ENCODE measurements at places on chromosomes 5 and 9.
A peak's percentile ranks its signal among the peaks of the same experiment; 100 is the strongest.

GRCh38 chr9:88447431-88447830 lies 59.2 kb downstream of the SPIN1 start:
- no peak for DNase-seq

DNA sequence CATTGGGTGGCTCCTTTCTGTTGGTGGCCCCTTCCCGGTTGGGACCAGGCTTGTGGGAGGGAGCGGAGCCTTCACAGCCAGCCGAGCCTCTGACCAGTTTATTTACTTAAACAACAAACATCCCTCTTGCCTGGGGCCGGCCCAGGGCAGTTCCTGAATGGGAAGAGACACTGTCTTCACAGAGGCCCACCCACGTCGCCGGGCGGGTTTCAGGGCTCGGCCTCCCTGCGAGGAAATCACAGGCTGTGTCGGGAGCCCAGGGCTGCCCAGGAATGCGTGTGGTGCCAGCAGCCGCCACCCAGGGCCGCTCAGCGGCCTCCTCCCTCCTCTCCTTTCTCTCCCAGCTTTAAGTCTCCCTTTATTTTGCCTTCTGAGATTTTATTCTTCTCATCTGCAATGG lies 132.5 kb downstream of the HSD17B3 start:
- DNase-seq: no peak

GRCh38 chr5:171418982-171419687 lies at the start of gene FGF18:
Gene FGF18, plus strand, starts transcription at chr5:171419647. Its CDS starts 553 bp downstream, at chr5:171420200.
- no peak for DNase-seq

DNA sequence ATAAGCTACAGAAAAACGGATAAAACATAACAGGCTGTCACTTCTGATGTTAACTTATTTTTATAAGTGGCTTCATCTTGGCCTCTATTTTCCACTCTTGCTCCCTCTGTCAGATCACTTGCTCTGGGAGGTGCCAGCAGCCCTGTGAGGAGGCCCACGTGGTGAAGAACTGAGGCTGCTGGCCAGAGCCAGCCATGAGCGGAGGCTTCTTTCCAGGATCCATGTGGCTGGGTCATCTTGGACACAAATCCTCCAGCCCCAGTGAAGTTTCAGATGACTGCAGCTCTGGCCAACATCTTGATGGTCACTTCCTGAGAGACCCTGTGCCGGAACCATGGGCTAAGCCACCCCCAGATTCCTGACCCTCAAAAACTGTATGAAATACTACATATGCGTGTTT lies 7.5 kb upstream of the CMBL start:
- no peak for DNase-seq

GRCh38 chr5:53512539-53512938 lies 32.1 kb downstream of the FST start:
- DNase-seq: no peak

- no peak for DNase-seq
These were observed 4.4 kb upstream of the BASP1 start for GRCh38 chr5:17212996-17213395.

DNA sequence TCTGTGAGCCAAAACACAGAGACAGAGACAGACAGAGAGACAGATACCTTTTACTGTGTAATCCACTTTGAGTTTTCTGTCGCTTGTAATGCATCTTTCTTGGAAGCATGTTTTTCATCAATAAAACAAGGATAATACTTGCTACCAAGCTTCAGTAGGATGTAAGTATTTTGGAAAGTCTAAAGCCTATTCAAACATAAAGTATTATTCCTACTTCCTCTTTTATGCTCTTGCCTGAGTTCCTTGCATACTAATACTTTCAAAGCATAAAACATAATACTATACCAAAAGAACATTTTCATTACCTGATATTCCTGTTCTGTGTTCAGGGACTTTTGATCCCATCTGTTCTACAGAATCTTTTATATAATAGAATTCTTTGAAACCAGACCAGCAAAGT lies 64.5 kb upstream of the SLC30A5 start:
- no peak for DNase-seq

- no peak for DNase-seq
These were observed 61.4 kb downstream of the FOXD1 start for GRCh38 chr5:73387149-73387591.

- no peak for DNase-seq
These were observed 231.0 kb downstream of the NNT start for GRCh38 chr5:43833961-43834360.

DNA sequence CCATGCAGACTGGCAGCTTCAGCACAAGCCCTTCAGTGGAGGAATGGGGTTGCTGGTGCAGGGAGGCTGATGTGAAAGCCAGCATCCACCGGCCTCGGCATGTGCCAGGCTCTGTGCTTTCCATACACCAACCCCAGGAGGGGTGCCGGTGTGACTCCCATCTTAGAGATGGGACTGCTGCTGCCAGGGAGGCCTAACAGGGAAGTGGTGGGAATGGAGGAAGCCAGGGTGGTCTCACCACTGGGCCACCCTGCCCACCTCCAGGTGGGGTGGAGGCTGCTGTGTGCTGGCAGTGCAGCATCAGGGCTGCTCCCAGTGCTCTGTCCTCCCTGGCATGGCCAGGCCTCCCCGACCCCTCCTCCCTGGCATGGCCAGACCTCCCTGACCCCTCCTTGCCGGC lies 32.8 kb upstream of the PITX1 start:
- DNase-seq: no peak

DNA sequence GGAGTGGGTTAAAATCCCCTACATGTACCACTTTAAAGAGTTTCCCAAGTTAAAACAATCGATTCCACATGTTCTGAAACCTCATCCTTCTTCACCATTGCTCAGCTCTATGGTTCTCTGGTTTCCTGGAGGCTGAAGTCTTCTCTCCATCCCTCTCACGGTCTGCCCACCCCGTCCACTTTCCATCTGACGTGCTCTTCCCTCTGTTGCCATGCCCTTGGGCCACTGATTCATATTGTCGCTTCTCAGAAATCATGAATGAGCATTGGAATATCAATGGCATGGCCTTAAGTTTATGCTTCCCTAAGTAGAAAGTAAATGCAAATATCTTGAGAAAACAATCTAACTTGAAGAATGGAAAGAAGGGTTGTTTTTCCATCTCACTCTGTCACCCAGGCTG lies 30.9 kb downstream of the GDNF start:
- no peak for DNase-seq

GRCh38 chr9:90611568-90611967 lies 31.1 kb downstream of the DIRAS2 start:
- DNase-seq: no peak

DNA sequence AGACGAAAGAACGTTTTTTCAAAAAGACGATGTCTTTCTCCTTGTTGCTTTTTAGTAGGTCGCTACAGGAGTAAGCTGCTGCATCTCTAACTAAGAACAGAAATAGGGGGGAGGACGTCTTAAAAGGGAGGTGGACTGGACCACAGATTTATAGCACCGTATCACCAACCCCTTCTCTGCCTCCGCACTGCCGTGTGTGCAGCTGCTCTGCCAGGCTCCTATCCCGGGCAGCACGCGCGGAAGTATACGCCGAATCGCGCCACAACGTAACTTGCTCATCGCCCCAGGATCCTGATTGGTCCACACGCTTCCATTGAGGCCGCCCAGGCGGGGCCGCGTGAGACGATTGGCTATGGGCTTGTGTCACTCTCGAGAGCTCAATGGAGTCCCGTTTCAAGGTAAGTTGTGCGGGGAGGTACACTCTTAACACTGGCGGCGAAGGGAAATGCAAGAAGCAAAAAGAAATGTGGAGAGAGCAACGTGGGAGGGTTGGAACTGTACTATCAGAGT lies at the start of gene ELAVL2:
Gene ELAVL2, minus strand, starts transcription at position 121 of the 510 bp plus-strand sequence. CDS start 64,006 bp downstream, outside the sequence.
- peak; percentile 77 for DNase-seq

- no peak for DNase-seq
These were observed at the start of gene GBGT1 for GRCh38 chr9:133163504-133164172. Gene GBGT1, minus strand, starts transcription at chr9:133163914. Its CDS starts 1,502 bp downstream, at chr9:133162412.

- no peak for DNase-seq
These were observed 10.1 kb downstream of the TRIO start for GRCh38 chr5:14153071-14153864.

GRCh38 chr9:78786794-78787193 lies 489.9 kb downstream of the PSAT1 start:
- peak; percentile 38 for DNase-seq

GRCh38 chr9:22157276-22157675 lies 148.2 kb upstream of the CDKN2B start:
- DNase-seq: no peak

DNA sequence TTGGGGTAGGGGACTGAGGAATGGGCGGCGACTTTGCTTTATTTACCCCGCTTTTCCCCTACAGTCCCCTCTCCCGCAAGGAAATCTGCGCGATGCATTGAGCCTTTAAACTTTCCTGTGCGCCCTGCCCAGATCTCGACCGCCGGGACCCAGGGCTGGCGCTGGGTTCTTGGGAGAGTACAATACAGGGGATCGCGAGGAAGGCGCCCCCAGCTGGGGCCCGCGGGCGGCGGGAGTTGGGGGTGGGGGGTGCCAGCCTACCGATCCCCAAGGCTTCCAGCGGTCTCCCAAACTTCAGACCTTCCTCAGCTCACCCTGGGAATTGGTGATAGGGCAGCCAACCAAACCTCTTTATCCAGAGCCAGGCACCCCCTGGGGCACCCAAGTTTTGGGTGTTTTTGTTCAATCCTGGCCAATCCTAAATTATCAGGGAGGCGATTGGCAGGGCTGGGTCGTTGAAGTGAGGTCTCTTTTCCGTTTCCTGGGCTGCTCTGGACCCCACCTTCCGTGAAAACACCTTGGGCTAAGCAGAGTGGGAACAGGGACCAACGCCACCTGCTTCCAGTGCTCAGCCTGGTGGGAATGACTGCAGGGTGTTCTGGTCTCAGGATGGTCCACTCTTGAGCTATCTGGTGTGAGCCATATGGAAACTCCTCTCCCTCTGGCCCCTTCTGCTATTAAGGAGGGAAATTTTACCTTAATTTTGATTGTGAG lies 51.4 kb upstream of the DAB2IP start:
- DNase-seq: no peak

GRCh38 chr9:126326228-126327005 lies at the start of gene MVB12B:
Gene MVB12B, plus strand, starts transcription at chr9:126326829. Its CDS starts 101 bp downstream, at chr9:126326930.
- DNase-seq: peak; percentile 80

DNA sequence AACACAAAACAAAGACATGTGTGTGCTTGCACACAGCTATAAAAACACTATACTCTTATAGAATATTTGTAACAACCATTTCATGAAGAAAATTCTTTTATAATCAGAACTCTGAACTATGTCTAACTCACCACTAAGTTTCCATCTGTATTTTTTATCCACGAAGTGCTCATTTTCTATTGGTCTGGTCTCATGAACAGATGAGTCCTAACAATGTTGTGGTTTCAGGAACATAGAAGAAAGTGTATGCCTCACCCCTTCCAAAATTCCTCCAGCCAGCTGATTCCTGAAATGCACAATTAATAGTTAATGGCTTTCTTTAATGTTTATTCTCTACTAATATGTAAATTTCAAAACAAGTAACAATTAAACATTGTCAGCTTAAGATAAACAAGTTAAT lies 325.3 kb upstream of the GRAMD2B start:
- DNase-seq: no peak

DNA sequence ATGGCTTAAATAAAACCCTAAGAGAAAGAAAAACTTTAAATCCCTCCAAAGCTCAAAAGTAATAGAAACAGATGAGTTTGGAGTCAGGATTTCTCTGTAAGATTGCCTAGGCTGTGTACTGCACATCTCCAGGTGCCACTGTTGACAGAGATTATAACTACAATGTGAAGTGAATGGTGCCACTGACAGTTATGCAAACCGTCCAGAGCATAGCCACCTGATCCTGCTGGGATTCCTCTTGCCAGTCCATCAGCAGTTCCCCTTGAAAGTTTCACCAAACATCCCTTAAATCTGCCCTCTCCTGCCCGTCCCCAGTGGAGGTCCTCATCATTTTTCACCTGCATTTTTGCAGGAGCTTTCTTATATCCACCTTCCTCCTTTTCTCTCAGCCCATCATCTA lies 42.5 kb downstream of the FXN start:
- DNase-seq: no peak

DNA sequence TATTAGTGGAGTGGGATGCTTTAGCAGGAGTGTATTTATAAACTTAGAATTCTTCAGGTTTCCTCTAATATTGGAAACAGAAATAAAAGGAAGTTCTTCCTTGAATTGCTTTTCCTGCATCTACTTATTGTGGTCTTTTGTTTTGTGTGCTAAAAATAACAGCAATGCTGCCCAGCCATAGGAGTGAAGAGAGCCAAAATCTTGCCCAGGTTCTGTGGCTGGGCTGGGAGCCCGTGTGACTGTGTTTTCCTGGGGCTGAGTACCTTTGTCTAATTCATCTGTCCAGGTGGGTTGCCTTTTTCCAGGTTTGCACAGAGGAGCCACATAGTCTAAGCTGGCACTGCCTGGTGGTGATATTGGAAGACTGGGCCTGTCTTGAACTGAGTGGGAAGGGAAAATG lies 179.7 kb upstream of the ADAMTSL1 start:
- no peak for DNase-seq

DNA sequence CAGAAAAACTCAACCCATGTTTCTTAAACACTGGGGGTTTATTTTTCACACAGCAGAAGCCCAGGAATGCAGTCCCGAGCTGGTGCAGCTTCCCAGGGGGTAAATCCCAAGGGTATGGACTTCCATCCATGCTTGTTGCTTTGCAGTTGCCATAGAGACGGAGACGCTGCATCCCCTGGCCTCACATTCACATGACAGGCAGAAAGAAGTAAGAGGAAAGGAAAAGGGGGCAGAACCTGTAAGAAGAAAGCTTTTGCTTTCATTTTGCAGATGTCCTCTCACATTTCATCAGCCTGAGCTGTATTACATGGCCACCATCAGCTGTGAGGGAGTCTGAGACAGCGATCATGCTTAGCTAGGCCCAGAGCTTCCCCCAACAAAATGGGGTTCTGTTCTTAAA lies 321.0 kb downstream of the AGTPBP1 start:
- no peak for DNase-seq

- no peak for DNase-seq
These were observed 374.1 kb upstream of the ACO1 start for GRCh38 chr9:32010322-32010721.

- no peak for DNase-seq
These were observed 3.9 kb downstream of the VCAN start for GRCh38 chr5:83475391-83475863.

- DNase-seq: no peak
These were observed 65.0 kb downstream of the TTLL11 start for GRCh38 chr9:122028089-122028488.

DNA sequence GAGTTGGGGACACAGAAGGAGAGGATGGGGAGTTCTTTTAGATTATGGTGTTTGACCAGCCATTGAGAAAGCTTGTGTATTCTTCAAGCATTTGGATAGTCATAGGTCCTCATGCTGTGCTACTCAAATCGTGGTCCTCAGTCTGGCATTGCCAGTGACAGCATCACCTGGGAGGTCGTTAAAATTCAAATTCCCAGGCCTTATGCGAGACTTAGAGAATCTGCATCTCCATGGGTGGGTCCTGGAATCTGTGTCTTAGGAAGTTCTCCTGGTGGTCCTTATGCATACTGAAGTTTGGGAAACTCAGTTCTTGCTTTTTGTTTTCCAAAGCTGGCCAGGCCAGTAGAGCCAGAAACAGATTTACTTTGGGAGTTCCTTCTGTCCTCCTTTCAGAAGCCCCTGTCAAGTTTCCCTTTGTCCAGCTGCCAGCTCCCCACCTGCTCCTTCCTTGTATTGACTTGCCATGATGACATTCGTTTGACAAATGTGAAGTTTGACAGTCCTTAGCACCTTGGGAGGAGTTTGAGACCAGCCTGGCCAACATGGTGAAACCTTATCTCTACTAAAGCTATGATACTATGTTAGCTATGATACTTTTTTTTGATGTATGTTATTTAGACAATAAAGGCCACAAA lies 95.6 kb downstream of the PALM2AKAP2 start:
- no peak for DNase-seq

GRCh38 chr5:52789851-52790250 lies 2.1 kb downstream of the ITGA1 start:
- DNase-seq: no peak
